ENCODE measurements at places on chromosomes 11 and 22.

- DNase-seq: no peak
Observed at GRCh38 chr11:72520815-72521214, 86.5 kb upstream of the CLPB start.

- no peak for DNase-seq
Observed at GRCh38 chr11:31790649-31791048, 20.5 kb downstream of the PAX6 start.

DNA sequence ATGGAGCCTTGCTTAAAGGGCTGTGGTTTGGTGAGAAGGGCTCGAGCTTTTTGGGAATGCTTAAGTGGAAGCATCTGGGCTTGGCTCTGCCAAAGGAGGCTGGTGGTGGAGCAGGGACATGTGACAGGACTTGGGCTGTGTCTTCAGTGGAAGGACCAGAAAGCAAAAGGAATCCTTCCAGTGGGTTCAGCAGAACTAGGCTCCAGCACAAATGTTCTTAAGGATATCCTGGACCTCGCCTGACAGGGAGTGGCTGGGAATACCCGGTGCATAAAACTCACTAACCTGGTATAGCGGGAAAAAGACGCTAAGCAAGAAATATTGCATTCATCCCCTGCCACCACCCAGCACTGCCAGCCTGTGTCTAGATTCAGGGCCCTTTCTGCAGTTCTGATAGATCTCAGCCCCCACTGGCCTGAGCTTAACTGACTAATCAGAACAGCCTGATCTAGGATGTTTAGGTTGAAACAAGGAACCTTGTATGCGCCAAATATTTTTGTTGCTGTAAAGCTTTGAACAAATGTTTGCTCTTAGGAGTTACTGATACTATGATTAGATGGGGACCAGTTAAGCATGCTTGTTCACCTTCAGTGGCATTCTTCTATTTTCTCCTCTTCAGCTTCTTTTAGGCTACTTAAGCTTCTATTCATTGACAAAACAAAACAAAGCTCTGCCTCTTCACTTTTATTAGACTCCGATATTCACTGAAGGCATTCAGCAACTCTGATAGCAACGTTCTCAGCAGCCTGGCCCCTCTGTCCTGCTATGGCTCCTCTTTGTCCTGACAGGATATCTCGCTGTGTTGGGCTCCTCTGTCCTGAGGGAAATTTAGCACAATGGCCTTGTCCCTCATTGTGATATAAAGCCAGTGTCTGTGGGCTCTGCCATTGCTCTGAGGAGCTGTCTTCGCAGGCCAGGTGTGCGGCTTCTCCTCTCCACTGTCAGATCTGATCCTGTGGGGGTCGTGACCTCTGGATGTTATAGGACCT, 25.0 kb downstream of the PPFIBP2 start:
- no peak for DNase-seq

GRCh38 chr11:11860103-11860979, 18.6 kb downstream of the USP47 start:
- no peak for DNase-seq

DNA sequence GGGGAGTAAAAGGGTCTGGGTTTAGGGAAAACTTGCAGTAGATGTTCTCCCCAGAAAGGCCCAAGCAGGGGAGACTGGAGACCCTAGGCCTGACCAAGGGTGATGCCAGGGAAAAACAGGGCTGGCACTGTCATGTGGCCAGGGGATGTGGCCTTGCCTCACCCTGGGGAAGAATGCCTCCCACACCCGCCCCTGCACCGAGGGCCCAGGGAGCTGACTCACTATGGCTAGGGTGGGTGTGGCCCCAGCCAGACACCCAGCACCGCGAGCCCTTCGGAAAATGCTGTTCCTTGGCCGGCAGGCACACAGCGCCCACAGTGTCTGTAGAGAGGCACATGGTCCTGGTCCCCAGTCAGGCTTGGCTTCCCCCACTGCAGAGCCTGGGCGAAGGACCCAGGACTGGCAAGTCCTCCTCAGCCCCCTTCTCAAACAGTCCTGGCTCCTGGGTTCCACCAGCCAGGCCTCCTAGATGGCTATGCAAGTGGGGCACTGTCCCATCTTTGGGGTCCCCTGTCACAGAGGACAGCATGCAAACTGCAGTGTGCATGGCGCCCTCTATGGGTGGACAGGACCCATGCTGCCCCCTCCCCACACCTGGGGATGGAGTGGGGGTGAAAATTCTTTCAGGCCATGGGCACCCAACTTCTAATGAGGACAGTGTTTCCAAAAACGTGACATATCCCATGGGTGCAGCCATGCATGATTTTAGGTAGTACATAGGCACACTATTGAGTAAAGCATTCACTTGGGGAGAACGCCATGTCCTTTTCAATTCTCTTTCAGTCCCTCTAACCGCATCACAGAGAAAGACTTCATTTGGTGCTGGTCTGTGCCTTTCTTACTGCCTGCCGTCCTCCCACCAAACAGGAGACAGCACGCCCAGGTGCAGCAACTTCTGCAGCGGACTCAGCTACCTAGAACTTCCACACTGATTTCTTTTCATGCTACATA, 15.2 kb downstream of the TMPRSS5 start:
- DNase-seq: no peak

DNA sequence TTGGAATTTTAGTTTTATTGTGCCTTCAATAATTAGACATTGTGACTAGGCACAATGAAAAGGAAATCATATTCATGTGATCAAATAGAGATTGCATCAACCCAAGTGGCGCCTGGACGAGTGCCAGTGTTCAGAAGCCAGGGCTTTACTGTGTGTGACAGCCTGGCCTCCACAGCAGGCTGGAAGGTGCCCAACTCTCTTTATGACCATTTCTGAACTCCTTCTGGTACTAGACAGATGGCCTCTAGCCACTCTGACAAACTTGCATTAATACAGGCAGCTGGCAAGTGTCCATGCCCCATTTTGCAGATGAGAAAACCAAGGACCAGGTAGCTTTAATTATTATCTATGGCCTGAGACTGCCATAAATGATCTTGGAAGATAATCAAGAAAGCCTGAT, 8.3 kb upstream of the POU2AF1 start:
- peak; percentile 94 for DNase-seq

GRCh38 chr11:1863352-1864216, 10.7 kb downstream of the LSP1 start:
- no peak for DNase-seq

GRCh38 chr11:117941976-117942654, 12.9 kb upstream of the TMPRSS13 start:
- DNase-seq: no peak

- no peak for DNase-seq
Observed at GRCh38 chr11:70680781-70681281, 282.5 kb downstream of the CTTN start.

GRCh38 chr22:35477911-35478582, 62.6 kb upstream of the RASD2 start:
- peak; percentile 54 for DNase-seq

DNA sequence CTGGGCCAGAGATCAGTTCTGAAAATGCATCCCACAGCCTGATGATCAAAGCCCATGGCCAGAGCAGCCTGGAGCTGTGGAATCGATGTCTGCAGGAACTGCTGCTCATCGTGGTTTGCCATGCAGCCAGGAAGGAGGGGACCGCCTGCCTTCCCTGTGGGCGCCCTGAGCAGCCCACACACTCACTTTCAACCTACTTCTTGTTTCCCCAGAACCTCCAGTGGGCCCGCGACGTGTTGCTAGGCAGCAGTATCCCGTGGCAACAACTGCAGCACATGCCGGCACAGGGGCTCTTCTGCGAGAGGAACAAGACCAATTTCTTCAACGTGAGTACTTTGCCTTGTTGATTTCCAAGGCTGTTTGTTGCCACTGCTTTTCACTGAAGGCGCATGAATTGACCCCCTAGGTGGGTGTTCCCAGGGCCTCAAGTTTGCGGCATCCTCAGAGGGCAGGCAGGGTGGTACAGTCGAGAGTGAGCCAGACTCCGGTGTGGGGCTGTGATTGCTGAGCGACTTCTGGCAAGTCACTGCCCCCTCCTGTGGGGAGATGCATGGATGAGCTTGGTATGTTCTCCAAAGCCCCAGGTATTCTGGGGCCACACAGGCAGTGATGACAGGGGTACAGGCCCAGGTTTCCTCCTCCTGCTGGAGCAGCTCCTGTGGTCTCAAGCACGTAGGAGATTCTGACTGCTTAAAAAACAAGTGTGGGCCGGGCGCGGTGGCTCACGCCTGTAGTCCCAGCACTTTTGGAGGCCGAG, 47.0 kb upstream of the SUSD2 start:
- DNase-seq: no peak

DNA sequence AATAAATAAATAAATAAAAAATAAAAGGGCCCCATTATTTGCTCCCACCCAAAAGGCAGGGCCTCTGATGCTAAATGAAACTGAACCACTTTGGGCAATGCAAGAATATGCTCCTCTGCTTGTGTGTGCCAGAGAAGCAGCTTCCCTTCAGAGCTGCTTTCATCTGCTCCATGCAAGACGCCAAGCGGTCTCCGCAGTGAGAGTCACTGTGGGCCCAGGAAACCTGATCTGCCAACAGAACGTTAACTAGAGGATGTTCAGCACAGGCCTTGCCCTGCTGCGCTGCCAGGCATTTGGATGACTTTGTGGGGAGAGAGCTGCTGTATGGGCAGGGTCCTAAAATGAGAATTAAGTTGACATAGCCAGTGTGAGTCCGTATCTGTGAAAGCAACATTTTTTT, 43.7 kb upstream of the APOA1 start:
- no peak for DNase-seq

GRCh38 chr11:65891219-65892136, 1.0 kb downstream of the CCDC85B start:
- DNase-seq: no peak

DNA sequence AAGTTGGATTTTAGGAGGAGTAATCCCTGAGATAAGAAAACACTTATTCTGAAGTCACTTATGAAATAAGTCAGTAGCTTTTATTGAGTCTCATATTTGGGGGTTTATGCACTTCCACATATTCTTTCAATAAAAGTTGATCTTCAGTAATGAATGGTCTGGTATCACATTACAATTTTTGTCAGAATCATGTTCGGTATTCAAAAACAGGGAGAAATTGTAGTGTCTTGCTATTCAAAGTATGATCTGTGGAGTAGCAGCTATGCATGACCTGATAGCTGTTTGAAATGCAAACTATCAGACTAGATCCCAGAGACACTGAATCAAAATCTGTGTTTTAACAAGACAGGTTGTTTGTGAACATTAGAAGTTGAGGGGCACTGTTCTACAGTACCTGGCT, 857.6 kb downstream of the METTL15 start:
- DNase-seq: no peak

DNA sequence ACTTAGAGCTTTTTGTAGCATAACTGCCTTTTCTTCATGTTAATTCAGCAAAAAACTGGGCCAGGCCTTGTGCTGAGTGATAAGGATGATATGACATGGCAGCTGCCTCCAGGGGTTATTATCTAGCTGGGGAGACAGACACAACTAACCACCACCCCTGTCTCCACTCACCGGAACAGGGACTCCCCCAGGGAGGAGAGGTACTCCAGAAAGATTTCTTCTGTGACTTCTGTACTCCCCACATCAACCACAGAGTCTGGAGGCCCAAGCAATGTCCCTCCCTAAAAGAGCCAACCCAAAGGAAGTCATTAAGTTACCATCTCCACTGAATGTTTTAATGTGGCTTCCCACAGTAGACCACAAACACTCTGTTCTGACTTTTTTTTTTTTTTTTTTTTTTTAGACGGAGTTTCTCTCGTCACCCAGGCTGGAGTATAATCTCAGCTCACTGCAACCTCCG, 14.3 kb upstream of the PMM1 start:
- DNase-seq: no peak

- no peak for DNase-seq
Observed at GRCh38 chr11:20671856-20672546, 2.6 kb downstream of the NELL1 start.

- peak; percentile 36 for DNase-seq
Observed at GRCh38 chr11:126628790-126629621, 273.5 kb downstream of the ST3GAL4 start.

DNA sequence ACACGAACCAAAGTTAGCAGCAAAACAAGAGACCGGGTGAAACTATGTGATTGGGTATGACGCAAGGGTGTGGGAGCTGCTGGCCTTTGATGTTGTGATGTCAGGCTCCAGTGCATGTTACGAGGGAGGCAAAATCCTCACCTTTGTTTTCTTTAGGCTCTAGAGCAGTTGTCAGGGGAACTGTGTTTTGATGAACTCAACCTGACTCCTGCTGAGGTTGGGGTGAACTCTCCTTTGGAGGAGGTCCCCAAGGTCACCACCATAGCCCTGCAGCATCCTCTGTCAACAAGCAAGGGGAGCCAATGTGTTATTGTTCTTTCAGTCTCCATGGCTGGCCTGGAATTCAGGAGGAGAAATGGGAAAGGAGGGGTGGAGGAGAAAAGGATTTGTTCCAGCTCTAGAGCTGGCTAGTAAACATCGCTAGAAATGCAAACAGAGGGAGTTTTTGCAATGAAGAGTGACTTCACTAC, 33.8 kb downstream of the RASSF10 start:
- no peak for DNase-seq

DNA sequence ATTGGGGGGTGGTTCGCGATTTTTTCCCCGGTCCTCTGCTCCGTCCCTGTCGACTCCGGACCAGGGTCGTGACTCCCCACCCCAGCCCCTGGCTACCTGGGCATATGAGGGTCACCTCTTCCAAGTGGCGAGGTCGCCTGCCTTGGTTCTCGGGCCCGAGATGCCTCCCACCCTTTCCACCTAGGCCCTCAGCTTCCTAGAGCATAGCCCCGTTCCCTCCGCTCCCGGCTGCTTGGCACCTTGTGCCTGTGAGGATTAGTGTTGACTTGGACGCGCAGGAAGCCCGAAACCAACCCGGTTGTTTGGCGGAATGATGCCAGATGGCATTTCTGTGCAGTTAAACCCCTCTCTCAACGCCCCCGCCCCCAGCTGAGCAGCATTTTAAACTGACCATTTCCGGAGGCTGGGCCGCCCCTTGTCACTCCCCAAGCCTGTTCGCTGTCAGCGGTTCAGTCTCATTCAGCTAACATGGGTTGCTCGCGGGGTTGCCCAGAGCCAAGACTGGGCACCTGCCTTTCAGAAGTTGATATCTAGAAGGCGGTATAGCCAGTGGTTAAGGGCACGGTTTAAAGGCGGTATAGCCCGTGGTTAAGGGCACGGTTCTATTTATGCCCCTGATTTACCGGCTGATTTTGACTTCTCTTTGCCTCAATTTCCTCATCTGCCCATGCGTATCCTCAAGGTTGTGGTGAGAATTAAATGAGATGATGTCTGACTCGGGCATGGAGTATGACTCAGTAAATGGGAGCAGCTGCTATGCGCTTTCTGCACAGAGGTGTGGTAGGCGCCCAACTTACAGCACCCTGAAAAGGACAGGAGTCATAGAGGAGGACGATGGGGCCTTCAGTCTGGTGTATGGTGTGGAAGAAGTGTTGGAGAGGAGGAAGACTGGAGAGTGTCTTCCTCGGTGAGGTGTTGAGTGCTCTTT, 639 bp downstream of the INCENP start:
- DNase-seq: no peak

GRCh38 chr22:23424031-23424430, 156.1 kb downstream of the IGLL1 start:
- no peak for DNase-seq

- DNase-seq: no peak
Observed at GRCh38 chr11:129596351-129596750, 219.3 kb upstream of the TMEM45B start.

DNA sequence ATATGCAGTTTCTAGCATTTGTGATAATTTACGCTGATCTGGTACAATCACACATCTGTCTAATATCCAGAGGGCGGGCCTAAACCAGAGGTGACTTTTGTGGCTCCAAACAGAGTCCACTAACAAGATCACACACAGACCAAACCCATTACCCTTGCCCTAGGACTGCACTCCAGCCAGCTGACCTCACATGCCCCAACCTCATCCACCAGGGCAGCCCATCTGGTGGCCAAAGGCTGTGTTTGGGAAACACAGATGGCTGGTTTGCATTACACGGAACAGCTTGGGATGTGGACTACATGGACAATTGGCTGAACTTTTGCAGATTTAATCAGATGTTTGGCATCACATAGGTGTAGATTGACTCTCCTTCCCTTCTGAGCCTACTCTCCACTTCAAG, 228.2 kb downstream of the GRIK4 start:
- no peak for DNase-seq
